Foreskin keratinocyte (primary cell): ENCODE measurements at places on chromosomes 16 and 17. TPM values are rescaled to one million over a fixed set of nuclear protein-coding genes. Genes with fewer than 3 reads are reported as not detected.

GRCh38 chr16:30777591-30778297 lies 9.3 kb downstream of the ZNF629 start:
- no peak for DNase-seq

- peak; percentile 87 for DNase-seq
Observed at GRCh38 chr16:83187405-83187804, 560.6 kb downstream of the CDH13 start.

The NOL3 gene
- 19.7 and 22.1 TPM in 2 replicates for polyA plus RNA-seq

The RHOT1 gene
- 18.5 and 20.1 TPM in 2 replicates for polyA plus RNA-seq
